GM13977 (cell line): ENCODE measurements at places on chromosomes 7 and 10.

DNA sequence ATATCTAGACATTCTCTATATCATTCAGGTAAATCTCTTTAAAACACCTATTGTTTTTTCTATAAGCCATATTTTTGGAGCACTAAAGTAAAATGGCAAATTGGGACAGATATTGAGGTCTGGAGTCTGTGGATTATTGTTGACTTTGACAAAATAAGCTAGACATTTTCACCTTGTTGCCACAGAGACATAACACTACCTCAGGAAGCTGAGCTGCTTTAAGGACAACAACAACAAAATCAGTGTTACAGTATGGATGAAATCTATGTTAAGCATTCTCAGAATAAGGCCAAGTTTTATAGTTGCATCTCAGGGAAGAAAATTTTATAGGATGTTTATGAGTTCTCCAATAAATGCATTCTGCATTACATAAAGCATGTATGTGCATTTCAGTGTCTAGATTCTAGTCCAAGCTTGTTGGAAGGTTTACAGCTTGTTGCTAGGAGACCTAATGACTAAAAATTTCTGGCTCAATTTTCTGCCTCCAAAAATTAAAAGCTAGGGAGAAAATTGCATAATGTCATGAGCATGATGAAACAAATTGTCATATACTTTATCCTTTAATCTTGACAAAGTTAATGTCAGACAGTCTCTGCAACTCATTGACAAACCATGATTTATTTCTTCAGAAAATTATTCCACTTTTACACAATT is 18.3 kb downstream of the LIPM start:
- no peak for DNase-seq

DNA sequence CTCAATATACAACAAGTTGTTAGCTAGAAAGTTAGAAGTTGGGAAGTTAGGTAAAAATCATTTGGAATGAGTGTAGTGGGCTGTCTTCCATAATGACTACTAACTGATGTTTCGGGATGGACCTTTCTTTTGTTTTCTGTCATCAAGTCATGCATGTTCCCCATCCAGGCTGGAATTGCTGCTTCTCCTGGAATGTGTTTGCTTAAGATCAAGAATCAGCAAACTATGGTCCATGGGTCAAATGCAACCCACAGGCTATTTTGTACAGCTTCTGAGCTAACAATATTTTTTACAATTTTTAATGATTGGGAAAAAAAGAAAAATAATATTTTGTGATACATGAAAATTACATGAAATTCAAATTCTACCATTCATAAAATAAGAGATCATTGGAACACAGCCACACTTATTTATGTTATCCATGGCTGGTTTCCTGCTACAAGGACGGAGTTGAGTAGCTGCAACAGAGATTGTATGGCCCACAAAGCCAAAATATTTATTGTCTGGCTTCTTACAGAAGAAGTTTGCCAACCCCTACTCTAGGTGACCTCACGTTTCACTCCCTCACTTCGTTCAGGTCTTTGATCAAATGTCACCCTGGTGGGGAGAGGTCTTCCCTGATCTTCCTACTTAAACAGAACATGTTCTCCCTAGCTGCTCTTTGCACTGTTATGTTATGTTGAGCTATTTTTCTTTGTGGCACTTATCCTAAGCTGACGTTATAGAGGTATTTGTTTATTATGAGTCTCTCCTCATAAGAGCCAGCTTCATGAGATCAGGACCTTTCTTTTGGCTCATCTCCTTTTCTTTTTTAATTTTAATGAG is 127.1 kb downstream of the RALA start:
- DNase-seq = no peak

DNA sequence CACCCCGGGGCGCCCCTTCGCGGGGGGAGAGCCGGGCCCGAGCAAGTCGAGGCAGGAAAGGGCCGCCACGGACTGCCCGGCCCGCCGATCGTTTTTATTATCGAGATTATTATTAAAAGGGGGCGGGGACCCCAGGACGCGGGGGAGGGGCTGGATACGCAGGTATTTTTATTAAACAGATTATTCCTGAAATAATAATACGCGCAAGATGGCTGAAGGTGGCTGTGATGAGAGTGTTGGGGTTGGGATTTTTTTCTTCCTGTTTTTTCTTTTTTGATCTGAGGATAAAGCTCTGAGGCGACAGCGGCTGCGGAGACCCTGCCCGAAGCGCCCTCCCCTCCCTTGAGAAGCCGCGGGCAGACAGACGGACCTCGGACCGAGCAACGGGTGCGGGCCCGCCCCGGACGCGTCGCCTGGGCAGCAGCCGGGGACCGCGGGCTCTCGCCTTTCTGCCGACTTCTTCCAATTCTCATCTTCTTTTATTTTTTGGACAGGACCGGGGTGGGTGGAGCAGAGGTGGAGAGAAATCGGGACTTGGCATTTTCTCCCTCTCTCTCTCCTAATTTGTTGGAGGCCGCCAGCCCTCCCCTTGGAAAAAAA is 1.4 kb upstream of the TRIM8 start:
- DNase-seq = peak; percentile 59

GRCh38 chr7:19213746-19214145 is 68.5 kb upstream of the FERD3L start:
- DNase-seq = no peak

DNA sequence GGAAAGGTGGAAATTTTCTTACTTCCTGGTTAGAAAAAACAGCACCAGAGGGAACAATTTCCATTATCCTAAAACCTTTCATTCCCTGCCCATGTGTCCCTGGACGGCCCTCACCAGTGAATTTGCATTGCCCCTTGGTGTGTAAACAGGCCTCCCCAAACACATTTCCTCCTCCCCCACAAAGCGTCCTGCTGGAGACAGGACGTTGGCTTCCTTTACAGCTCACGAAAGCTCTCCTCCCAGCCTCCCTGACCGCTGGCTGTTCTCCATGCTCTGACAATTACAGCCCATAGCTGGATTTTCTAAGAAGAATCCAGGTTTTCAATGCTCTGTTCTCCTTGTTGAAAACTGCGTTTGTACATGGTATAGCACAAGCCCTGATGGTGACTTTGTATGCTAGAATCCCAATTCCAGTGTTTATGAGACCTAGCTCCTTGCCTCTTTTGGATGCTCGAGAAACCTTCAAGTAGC is 724.2 kb upstream of the CELF2 start:
- DNase-seq = no peak

- no peak for DNase-seq
These were observed 951.0 kb downstream of the LRMDA start for GRCh38 chr10:76382381-76382851.

DNA sequence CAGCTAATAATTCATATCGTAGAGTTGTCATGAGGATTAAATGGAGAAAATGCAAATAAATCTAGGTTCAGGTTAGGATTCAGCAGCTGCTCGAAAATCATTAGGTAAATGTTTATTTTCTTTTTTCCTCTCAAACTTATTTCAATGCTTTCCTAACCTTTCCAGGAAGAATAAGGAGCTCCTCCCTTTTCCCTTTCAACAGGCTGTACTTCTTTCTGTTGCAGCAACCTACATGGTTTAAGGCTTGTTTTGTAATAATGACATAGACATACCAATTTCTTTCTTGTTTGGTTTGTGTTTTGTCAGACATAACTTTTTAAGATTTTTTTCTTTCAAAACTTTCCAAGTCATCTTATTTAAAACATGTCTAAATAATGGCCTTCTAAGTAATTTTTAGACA is 18.2 kb downstream of the GPR141 start:
- no peak for DNase-seq

DNA sequence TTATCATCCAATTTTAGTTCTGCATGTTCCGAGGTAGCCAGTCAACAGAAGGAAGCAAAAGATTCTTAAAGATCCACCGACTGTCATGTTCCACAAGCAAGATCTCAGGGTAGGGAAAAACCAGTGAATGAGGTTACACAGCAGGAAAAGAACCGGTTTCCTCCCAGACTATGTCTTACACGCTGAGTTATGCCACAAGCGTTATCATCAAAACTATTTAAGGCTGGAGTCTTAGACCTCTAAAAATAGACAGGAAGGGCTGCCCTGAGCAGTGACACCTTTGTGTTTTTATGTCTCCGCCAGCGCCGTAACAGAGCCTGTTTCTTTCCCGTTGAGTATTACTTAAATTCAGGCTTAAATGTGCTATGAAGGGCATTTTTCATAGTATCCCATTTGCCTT is 48.3 kb downstream of the PROSER2 start:
- DNase-seq = no peak
